ENCODE measurements at places on chromosomes 2 and 18.
A peak's percentile ranks its signal among the peaks of the same experiment; 100 is the strongest.

DNA sequence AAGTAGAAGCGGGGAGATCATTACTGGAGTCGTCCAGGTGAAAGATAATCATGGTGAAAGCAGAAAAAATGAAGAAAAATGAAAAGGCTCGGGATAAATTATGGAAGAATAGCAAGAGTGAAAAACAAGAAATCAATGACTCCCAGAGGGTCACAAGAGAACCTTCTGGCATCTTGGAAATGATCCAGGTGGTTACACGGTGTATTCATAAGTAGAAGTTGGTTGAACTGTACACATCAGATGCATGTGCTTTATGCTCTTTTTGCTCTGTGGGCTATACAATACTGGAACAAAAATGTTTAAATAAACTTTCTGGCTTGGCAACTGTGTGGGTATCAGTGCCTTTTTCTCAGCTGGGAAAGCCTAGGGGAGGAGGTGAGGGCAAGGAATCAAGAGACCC, 348.9 kb downstream of the RND3 start:
- DNase-seq: no peak

DNA sequence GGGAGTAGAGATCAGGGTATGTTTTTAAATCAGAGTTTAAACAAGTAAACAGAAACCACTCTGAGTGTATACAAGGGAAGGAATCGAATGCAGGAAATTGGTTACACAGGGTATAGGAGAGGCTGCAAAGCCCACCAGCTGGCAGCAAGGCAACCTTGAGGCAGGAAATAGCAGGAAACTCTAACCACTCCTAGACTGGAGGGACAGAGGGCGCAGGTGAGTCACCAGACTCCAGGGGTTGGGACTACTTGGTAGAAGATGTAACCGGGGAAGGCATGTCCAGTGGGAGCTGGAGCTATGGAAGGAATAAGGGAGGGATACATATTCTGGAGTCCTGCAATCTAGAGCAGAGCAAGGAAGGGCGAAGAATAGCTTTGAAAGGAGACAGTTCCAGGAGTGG, 152.3 kb downstream of the MEIS1 start:
- no peak for DNase-seq

DNA sequence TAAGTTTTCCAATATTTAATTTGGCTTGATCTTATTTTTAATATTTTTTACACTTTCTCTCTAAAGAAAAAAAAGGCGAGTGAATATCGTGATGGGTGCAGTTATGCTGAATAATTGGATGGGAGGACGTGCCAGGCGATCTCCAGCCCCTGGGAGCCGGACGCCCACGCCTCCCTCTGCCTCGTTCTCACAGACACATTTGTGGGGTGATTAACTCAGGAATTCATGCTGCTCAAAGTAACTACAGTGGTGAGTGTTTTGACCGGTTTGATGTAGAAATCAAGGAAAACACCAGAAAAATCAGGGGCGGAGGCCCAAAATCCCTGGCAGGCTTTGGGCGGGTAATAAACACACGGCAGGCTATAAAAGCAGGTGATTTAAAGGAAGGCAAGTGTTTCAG, 736.8 kb upstream of the SALL3 start:
- DNase-seq: no peak

GRCh38 chr2:10162586-10163497, 40.3 kb downstream of the RRM2 start:
- peak; percentile 89 for DNase-seq

DNA sequence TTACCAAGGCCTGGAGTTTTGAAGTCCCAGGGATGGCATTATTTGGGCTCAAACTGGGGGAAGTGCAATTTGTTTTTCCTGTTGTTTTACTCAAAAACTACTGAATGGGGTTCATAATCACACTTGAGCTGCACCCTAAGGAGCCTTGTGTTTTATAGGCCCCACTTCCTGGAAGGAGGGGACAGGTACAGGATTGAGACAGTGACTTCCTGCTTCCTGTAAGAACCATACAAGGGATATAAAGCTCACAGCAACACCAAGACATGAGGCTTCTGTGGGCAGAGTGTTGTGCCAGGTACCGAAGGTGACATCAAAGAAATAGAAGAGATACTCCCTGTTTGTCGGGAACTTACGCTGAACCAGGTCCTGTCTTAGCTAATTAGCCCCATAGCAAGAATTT, 70.4 kb upstream of the SKOR2 start:
- DNase-seq: no peak

DNA sequence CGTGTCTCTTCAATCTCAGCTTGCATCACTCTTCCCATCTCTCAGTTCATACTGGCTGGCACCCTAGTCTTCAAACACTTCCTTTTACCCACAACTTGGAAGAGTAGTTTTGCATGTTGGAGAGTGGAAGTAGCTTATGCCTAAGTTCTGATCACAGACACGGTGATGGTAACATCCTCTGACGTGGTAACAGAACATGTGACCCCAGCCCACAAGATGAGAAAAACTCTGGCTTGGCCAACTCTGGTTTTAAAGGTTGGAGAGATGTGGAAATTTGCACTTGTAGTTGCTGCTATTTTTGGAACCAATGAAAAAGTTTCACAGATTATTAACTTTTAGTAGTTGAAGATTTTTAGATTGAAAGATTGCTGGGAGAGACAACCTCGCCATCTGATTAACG, 155.4 kb upstream of the SLC35G4 start:
- DNase-seq: no peak

- no peak for DNase-seq
These were observed 519.5 kb upstream of the CHAC2 start for GRCh38 chr2:53247956-53248735.

- DNase-seq: no peak
These were observed 1.1 kb upstream of the GPR55 start for GRCh38 chr2:230925879-230926765.

- no peak for DNase-seq
These were observed 150.4 kb upstream of the CDH19 start for GRCh38 chr18:66754335-66754734.

DNA sequence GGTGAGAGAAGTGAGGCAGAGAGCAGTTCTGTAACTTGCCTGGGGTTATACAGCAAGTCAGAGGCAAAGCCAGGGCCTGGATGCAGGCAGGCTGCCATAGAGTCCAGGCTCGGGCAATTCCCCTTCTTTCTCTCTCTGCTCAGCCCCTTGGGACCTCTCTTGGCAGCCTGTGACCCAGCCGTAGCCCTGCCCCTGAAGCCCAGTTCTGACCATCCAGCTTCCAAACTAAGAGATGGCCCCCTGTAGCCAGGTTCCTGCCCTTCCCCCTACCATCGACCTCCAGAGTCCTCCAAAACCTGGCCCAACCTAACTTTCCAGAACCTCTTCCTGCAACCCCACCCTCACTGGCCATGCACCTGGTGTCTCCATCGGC, 201.2 kb downstream of the CTIF start:
- DNase-seq: no peak

GRCh38 chr2:45232818-45233217, 223.6 kb upstream of the SIX2 start:
- no peak for DNase-seq

GRCh38 chr18:69882965-69883668, 64.6 kb downstream of the CD226 start:
- no peak for DNase-seq

- DNase-seq: peak; percentile 52
These were observed 732 bp upstream of the ANXA4 start for GRCh38 chr2:69741229-69741574.

DNA sequence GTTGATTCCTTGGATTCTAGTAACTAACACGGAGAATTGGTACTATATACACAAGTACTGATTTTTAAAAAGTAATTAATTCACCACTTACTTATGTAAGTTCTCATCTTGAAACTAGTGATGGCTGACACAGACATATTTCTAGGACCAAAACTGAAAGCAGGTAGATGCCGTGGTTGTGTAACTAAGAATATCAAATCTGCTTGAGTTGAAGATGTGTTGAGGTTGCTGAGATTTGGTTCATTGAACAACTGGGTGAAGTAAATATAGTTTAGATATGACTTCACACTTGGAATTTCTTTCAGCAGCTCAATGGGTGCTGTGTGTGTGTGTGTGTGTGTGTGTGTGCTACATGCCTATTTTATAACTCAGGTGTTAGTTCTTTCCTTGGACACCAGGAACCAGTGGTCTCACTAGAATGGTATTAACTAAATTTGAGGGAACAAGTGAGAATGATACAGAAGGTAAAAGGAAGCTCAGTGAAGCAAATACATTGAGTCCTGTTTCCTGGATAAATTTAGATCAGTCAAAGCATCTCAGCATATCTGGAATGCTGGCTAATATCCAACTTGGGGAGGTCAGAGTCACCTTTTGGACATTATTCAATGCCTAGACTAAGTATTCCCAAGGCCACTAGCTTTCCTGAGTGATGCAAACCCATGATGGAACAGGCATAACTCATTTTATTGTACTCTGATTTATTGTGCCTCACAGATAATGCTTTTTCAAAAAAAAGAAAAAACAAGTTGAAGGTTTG, 110.7 kb upstream of the ZEB2 start:
- no peak for DNase-seq

GRCh38 chr18:2692508-2692907, 37.0 kb downstream of the SMCHD1 start:
- no peak for DNase-seq

- no peak for DNase-seq
These were observed 155.5 kb downstream of the CD8B2 start for GRCh38 chr2:106642679-106643078.

- no peak for DNase-seq
These were observed 1109.0 kb upstream of the CHAC2 start for GRCh38 chr2:52658598-52658997.

- DNase-seq: no peak
These were observed 10.5 kb upstream of the SLC1A4 start for GRCh38 chr2:64978514-64979268.

GRCh38 chr2:9762164-9762563, 81.1 kb upstream of the TAF1B start:
- no peak for DNase-seq

GRCh38 chr2:47595687-47596086, 187.3 kb upstream of the MSH6 start:
- DNase-seq: no peak

- DNase-seq: no peak
These were observed 36.2 kb downstream of the PTPN18 start for GRCh38 chr2:130391872-130392670.

- no peak for DNase-seq
These were observed 112.9 kb upstream of the ACAA2 start for GRCh38 chr18:49926106-49926745.

- DNase-seq: no peak
These were observed 342.6 kb upstream of the HS6ST1 start for GRCh38 chr2:128661311-128661710.

GRCh38 chr2:184769023-184769422, 170.7 kb downstream of the ZNF804A start:
- DNase-seq: peak; percentile 9

DNA sequence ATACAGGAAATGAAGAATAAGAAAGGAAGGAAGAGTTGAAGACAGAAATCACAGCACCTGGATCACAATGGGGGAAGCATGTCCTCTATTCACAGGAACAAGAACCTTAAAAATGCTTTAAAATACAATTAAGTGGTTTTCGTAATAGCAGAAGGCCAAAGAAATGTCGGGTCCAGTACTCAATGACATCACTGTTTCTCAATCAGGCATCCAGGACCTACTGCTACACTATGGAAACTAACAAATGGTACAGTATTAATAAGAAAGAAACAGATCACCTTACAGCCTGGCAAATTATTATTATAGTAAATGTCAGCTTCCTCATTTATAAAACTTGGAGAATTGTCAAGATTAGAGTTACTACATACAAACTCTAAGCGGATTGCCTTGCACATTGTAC, 15.8 kb downstream of the HNRNPLL start:
- no peak for DNase-seq

DNA sequence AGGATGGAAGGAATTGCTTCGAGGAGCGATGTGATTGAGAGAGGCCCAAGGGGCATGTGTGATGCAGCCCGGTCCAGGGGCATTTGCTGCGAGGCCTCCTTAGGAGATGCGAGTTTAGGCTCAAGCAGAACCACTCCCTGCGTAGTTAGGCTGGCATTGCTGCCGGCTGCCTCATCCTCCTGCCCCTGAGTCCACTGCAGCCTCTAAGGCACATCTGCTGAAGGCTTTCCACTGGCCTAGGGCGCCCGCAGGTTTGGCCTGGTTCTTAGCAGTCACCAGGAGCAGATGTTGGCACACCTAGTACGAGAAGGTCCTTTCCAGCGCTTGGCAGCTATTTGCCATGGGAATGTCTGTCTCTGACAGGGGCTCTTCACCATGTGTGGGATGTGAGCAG, 20.7 kb downstream of the INPP5D start:
- DNase-seq: no peak

DNA sequence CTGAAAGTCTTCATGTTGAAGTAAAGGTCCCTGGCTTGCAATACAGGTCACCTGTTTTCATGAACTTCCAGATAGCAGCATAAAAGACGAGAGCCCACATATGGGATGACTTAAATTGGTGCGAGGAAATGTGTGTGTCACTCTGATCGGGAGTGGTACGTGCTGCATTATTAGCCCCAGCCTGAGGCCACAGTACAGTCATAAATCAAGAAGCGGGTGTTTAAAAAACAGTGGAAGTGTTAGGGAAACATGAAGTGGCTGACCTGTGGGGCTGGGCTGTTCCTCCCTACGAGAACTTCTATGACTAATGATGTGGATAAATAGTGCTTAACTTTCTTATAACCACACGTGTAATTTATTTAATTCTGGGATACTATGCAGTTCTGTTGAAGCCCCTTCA, 24.4 kb downstream of the RDH14 start:
- DNase-seq: peak; percentile 50
